ENCODE measurements at places on chromosomes 7 and 10.

GRCh38 chr7:5758753-5759335 lies 22.6 kb downstream of the RNF216 start:
- DNase-seq: no peak

GRCh38 chr10:120813085-120813484 lies 38.1 kb upstream of the WDR11 start:
- DNase-seq: no peak

DNA sequence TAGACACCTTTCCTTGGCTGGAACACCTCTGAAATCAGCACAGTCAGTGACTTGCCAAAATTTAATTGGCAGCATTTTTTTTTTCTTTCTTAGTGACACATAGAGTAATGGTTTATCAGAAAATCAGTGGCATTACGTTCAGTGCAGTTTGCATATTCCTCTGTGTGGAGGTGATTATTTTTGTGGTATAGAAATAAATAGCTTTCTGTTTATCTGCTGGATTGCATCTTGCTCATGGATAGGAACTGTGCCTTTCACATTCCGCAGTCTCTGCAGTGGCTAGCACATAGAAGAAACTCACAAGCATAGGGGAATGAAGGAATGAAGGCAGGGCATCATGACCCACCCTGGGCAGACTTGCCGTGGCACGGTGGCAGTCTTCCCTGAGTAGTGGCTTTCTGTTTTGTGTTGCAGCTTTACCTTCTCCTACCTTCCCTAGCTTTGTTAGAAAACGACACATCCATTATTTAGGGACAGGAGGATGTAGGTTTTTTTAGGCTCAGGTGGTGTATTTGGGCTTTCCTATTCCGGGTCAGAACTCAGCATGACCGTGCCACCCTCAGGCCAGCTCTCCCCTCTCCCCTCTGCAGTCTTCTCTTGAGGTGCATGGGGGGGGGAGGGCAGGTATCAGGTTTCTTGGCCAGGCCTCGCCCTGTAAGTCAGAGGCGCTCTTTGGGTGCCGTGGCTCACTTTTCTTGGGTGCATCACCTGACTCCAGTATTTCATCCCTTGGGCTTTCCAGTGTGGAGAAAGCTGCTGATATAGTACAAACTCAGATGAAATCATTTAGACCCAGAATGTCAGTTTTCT lies 112.5 kb upstream of the GJD4 start:
- no peak for DNase-seq

- no peak for DNase-seq
These were observed 1.1 kb downstream of the RASSF4 start for GRCh38 chr10:44960482-44961229.

GRCh38 chr10:73873142-73873837 lies 1.1 kb downstream of the CAMK2G start:
- no peak for DNase-seq

GRCh38 chr7:82625377-82625776 lies 181.8 kb upstream of the CACNA2D1 start:
- no peak for DNase-seq
